Activated T-helper 2 cell treated with anti-CD3 and anti-CD28 coated beads, Interferon-gamma antibody, Interleukin-2, Interleukin-4, amounts not matched to agents 10 μg/mL and 5 μg/mL and 100 μg/mL, durations not matched to agents 14 hours and 24 hours and 36 hours (primary cell): ENCODE measurements at places on chromosomes 5 and 9. TPM values are rescaled to one million over a fixed set of nuclear protein-coding genes. Genes with fewer than 3 reads are reported as not detected.

GRCh38 chr9:36080519-36080918, 43.8 kb downstream of the RECK start:
- DNase-seq = no peak

The DMRT2 gene
- total RNA-seq = 1.2 and 1.4 TPM in 2 replicates

The PCDHGB3 gene
- total RNA-seq = 0.46 and 0.85 TPM in 2 replicates

GRCh38 chr5:139985733-139986132, 57.4 kb downstream of the NRG2 start:
- DNase-seq = no peak

The PRUNE2 gene
- 0.27 and 0.53 TPM in 2 replicates for total RNA-seq

The GDA gene
- total RNA-seq = 0.07 TPM in 1 of 2 replicates, not detected in the other

DNA sequence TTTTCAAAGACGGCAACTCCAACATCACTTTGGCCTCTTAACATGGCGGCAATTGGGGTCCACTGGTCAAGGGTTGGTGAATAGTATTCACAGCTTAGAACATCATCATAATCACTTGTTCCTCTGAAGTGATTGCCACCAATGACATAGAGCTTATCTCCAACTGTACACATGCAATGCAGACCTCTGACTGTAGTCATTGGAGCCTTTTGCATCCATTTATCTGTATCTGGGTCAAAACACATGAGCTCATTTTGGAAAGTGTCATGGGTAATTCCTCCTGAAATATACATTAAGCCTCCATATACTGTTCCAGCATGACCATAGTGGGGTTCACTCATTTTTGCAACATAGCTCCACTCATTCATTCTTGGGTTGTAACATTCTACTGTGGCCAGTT, 2.0 kb downstream of the KLHL9 start:
- DNase-seq = no peak

- DNase-seq = no peak
Measured at GRCh38 chr5:180111273-180112002, 39.9 kb upstream of the RNF130 start.

The ARHGEF28 gene
- total RNA-seq = 0.05 and 0.11 TPM in 2 replicates

GRCh38 chr5:180522330-180522729, 28.2 kb downstream of the CNOT6 start:
- no peak for DNase-seq

DNA sequence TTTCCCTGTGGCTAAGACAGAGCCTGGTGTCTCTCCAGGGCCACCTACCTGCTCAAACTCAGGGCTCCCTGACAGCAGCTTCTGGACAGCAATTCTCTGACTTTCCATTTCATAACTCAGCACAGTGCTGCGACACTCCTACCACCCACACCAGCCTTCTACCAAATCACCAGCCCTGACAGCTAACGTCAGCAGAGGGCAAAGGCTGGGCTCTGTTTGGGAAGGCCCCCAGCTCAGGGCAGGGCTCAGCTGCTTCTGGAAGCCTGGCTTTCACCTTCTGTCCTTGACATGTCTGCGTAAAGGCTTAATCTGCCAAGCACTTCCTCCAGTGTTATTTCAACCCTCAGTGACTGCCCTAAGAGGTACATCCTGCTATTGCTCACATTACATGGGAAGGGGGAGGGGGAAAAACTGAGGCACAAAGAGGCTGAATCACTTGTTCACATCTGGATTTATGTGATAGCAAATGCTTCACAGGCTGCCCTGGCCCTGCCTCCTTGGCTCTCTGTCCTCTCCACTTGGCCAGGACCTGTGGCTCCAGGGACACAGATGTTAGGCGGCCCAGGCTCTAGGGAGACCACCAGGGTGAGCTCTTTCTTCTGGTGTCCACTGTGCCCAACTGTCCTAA, 102.5 kb upstream of the PANK3 start:
- DNase-seq = no peak

The CCDC152 gene
- total RNA-seq = 5.5 and 6.0 TPM in 2 replicates

The SPINK1 gene
- total RNA-seq = not detected in 2 replicates

The GLDC gene
- total RNA-seq = 1.0 and 1.4 TPM in 2 replicates

DNA sequence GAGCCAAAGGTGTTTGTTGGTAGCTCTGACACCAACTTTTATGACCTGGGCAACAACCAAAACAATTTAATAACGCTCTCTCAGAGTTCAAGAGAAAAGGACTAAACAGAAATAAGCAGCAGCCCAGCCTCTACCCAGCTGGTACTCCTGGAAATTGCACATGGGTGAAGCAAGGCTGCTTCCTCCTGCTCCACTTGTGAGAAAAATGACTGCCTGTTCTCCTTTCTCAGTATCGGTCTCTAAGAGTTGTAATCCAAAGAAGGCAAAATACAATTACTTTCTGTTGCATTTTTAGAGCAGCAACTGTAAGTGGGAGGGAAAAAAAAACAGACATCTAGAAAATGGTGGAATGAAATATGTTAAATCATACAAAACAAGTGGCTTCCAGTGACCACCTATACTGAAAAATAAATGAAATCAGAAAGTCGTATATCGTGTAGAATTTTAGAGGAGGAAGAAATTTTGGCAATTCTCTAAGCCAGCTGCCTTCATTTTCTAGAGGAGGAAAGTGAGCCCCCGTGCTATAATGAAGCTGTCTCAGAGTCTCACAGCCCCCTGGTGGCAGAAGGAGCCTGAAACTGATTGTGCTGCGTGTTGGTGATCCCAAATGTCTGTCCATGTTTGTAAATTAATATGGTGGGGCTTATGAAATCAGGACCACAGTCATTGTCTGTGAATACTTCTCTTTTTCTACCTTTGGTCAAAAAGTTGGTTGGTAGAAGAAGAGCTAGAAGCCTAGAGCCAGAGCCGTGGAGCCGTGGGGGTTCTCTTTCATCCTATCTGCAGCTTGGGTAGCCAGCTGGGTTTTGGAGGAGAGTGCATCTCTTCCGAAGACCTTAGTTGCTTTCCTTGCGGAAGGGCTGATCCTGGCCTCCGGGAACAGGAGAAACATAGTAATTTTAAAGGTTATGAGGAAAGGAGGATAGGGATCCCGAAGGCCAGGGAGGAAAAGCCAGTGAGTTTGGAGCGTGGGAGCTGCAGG, 139.9 kb downstream of the PIP5K1B start:
- DNase-seq = no peak

DNA sequence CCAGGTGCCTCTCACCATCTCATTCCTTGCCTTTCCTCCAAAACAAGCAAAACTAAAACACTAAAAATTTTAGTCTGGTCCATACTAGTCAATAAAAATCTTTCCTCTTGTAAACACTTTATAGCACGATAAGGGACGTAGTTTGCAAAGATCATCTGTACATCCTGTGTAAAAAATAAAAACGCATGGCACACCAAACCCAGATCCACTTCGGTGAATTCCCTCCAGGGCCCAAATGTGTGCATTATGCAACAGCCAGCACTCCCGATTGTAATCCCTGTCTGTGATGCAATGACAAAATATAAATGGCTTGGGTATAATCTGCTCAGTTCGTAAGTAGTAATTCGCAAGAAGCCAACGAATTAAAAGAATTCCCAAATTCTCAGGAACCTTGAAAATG, 1.4 kb downstream of the FAM169A start:
- DNase-seq = no peak
